ENCODE measurements at places on chromosomes 2 and 18.
A peak's percentile ranks its signal among the peaks of the same experiment; 100 is the strongest.

GRCh38 chr2:75788154-75788553, 77.4 kb upstream of the GCFC2 start:
- no peak for DNase-seq

DNA sequence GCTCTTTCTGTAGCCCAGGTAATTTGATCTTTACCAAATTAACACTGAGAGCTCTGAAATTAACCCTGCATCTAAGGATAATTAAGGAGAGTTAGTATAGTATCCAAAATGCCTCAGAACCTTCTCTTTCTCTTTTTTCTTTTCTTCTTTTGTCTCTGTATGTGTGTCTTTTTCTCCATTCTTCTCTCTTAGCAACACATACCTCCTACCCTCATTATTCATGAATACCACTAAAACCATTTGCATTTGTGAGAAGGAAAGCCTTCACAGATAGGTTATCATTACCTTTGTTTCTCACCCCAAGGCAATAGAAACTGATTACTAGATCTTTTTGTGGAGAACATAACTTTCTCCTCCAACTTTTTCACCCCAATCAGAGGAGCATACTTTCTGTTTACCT, 376.5 kb upstream of the NXPH2 start:
- no peak for DNase-seq

GRCh38 chr2:133802409-133803039, 234.3 kb upstream of the NCKAP5 start:
- DNase-seq: peak; percentile 6

- DNase-seq: no peak
These were observed 289.6 kb downstream of the CYP26B1 start for GRCh38 chr2:71858071-71858470.

- DNase-seq: no peak
These were observed 310.0 kb upstream of the UBE2E3 start for GRCh38 chr2:180670302-180671003.

- no peak for DNase-seq
These were observed 118.4 kb upstream of the NOSTRIN start for GRCh38 chr2:168683996-168684395.

- DNase-seq: no peak
These were observed 148.3 kb downstream of the PLEKHA3 start for GRCh38 chr2:178628605-178629004.

DNA sequence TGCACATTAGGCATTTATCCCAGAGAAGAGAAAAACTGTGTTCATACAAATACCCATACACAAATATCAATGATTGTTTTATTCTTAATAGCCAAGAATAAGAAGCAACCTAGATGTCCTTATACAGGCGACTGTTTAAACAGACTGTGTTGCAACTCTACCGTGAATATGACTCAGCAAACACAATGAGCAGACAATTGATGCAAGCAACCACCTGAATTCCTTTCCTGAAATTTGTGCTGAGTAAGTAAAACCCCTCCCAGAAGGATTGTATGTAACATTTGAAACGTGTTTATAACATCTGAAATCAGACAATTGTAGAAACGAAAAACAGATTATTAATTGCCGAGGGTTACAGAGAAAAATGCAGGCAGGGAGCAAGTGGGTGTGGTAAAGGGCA, 621.9 kb upstream of the SOX11 start:
- DNase-seq: no peak

- DNase-seq: no peak
These were observed 3.9 kb upstream of the KLHL29 start for GRCh38 chr2:23381084-23381483.

DNA sequence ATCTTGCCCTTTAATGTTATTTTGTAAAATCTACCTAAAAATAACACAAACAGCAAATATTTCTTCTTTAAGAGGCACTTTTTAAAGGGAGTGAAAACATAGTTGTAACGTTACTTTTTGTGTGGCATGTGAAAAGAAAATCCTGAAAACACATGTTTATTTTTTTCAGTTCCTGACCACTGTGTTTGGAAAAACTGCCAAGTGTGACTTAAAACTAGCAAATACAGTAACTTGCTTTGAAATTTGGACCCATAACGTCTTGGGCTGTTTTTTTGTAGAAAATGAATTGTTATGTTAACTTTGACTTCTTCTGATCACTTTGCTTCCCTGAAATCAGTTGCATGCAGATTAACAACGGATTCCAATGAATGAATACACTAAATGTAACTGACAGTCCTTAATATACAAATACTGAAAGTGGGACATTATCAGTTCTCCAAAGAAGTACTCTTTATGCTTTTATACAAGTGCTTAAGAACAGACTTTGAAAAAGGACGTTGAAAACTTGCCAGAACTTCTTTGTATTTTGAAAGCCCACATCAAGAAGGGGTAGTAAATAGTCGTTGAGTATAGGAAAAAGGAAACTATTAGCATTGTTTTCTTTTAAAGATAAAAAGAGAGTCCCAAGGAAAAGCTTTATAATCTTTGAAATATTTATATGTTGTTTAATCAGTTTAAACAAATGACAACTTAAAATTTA, 96.1 kb upstream of the ZEB2 start:
- no peak for DNase-seq

GRCh38 chr2:211026109-211026508, 469.7 kb downstream of the CPS1 start:
- no peak for DNase-seq

GRCh38 chr2:88590998-88591613, 36.2 kb downstream of the EIF2AK3 start:
- DNase-seq: peak; percentile 82

DNA sequence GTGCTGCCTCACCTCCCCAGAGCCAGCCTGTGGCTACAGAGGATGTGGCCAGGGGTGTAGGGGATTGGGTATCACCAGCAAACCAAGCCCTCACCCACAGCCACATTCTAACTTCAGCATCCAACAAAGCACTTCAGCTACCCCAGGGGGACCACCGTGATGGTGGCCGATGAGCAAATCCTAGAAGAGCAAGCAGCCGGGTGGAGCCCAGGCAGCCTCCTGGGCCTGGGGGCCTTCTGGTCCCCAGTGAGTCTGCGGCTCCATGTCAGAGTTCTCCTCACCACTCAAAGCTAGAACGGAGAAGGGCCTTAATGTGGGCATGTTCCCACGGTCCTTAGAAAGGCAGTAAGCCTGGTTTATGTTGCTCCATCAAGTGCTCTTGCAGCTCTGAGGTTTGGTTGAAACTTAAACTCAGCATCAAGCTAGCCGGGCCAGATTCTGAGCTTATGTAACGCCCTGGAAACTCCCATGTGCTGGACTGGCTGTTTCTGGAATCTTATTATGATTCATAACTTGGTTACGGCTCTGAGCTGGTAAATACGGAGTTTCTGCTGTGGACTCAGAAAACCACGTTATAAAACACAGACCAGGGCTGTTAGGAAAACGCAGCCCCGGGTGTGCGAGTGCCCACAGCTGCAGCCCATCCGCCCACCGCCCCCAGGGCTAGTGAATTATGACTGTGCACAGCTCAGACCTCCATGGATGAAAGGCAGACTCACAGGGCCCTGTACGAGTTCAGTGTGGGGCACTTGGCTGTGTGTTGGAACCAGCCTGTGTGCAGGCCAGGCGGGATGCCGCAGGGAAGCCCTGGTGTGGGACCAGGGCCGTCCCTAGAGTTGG, 99.8 kb downstream of the SEPTIN10 start:
- DNase-seq: no peak

DNA sequence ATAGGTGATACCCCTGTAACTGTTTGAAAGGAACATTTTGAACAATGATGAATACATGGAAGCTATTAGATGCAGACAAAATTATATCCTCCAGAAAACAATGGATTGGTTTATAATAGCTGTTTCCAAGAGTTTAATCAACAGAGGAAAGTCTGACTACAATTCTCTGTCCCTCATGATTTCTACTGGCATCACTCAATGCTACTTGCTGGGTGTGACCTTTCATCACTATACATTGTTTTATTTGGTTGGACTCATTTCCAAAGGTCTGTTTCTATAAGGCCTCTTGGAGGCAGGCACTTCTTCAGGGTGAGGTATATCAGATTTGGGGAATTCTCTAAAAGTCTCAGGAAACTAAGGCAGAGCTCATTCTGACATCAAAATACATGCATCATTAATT, 636.1 kb upstream of the SLC8A1 start:
- DNase-seq: no peak

GRCh38 chr18:47316924-47317323, 65.5 kb upstream of the SKOR2 start:
- no peak for DNase-seq

DNA sequence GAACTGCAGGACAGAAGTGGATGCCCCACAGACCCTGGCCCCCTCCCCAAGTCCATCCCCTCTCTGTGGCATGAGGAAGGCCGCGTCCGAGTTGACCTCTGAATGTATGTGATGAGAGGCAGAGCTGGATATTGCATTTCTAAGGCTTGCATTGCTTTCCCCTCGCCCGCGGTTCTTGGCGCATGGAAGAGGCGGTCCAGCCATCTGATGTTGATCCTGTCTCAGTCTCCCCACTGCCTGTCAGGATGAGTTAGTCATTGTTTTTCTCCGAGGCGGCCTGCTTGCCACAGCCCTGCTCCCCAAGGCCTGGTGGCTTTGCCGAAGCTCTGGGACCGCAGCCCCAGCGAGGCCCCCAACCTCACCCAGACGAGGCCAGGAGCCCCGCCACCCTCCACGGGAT, 88.6 kb downstream of the SMAD7 start:
- DNase-seq: peak; percentile 64

DNA sequence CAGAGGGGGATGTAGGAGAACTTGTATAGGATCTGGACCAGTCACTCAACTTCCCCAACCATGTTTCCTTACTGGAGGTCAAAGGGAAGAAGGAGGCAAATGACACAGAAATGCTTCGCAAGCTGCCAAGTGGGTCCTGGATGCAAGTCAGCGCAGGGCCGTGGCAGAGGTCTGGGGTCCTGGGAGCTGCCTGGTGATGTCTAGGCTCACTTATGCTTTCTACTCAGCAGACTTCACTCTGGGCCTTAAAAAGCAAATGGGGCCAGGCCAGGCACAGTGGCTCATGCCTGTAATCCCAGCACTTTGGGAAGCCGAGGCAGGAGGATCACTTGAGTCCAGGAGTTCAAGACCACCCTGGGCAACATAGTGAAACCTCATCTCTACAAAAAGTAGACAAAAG, 19.9 kb downstream of the HS1BP3 start:
- DNase-seq: no peak

- DNase-seq: no peak
These were observed 58.5 kb downstream of the ADCY3 start for GRCh38 chr2:24861500-24861899.

GRCh38 chr2:202022755-202023154, 10.9 kb upstream of the FZD7 start:
- DNase-seq: no peak

Data from pons (tissue), 1 donor.